ENCODE measurements at places on chromosomes 5 and 9.

DNA sequence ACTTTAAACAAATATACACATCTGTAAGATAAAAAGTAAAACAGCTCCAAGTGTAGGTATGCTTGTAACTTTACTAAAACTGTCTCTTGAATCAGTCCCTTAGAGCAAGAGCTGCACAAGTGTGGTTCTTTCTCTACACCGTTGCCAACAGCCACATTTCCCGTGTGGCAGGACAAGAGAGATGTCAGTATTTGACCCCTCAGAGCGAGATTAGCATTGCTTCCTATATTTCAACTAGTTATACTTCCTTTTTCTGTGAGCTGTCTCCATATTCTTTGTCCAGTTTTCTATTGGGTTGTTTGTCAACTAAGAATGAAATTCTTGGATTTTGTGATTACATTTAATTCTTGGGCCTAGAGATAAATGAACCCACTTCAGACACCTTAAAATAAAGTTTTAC is 8.0 kb downstream of the PLIN2 start:
- DNase-seq = no peak

DNA sequence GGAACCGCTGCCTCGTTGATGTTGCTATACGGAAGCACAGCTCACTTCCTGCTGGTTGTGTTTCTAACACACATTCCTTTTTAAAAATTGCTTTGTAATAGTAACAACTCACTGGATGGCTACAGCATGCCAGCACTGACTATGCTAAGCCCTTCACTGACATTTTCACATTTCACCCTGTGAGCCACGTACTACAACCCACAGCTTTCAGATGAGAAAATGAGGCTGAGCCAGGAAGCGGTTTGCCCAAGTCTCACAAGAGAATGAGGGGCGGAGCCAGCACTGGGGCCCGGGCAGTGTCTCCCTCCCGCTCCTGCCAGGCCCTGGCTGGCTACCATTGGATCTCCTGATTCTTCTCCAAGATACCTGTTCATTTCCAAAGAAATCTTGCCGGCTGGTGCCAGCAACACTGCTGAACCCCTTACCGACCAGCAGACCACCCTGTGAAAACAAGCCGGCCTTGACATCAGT is 38.3 kb downstream of the FAM78A start:
- DNase-seq = peak; percentile 74

GRCh38 chr9:12916042-12916441 is 141.2 kb downstream of the LURAP1L start:
- DNase-seq = no peak

DNA sequence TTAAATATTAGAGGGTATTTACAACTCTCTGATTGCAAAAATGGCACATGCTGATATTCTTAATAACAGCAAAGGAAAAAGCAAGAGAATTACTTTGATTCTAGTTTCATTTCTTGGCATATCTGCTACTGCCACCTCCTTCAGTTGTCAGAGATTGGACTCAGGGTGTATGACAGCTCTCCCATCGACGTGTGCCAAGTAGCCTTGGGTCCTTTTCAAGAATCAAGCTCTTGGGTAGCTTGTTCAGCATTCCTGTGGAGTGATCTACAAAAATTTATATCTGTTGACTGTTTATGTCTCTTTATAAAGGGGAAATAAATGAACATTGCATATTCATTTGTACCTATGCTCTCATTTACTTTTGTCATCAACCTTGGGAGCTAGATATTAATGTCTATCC is 315.6 kb downstream of the PRR16 start:
- DNase-seq = no peak

DNA sequence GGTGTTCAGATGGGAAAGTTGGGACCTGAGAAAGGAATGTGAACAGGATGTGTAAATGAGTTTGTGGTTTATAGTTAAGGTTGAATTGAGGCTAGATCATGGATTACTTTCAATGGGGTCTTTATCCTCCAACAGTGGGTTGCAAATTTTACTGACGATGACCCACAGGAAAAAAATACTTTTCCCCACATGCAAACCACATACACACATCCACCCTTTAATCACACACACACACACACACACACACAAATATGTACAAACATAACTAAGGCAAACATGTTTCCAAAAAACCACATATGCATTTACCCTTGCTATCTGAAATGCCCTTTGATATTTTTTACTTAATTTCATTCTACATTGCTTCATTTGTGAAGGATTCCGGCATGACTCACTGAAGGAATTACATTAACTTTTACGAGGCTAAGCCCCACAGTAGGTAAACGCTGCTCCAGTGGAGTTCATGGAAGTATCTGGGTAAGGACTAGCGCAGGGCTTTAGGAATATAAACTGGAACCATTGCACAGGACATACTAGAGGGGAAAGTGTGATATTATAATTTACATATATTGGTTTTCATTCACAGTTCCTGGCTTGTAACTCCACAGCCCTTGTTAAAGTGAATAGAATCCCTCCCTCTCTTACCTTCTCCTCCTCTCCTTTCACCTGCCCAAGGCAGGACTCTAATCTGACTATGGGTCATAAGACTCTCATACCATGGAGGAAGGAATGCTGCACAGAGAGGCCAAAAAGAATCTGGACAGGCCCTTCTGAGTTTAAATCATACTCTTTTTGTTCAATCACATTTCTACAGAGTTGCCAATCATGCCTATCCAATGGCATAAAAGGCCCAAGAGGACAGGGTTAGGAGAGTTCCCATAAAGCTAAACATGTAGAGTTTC is 8.5 kb upstream of the SPEF2 start:
- DNase-seq = no peak

DNA sequence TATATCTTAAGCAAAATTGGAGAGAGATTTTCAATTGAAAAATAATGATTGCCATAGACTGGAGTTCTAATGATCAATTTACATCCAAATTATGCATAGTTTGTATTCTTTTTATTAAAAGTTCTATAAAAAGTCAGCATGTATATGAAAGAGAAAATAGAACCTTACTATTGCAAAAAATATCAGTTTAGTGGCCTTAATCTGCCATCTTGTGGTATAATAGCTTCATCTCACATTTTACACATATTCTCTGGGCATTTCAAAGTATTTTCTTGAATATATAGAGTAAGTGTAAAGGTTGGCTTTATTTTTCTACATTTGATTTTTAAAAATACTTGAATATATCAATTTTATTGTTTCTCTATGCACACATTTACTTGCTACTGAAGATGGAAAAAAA is 1858.6 kb upstream of the CDH9 start:
- no peak for DNase-seq
